ENCODE measurements at places on chromosomes 2 and 18.

GRCh38 chr2:57177176-57177575 lies 869.4 kb upstream of the VRK2 start:
- no peak for ATAC-seq

GRCh38 chr18:62224229-62224628 lies 37.2 kb downstream of the RELCH start:
- ATAC-seq = no peak

DNA sequence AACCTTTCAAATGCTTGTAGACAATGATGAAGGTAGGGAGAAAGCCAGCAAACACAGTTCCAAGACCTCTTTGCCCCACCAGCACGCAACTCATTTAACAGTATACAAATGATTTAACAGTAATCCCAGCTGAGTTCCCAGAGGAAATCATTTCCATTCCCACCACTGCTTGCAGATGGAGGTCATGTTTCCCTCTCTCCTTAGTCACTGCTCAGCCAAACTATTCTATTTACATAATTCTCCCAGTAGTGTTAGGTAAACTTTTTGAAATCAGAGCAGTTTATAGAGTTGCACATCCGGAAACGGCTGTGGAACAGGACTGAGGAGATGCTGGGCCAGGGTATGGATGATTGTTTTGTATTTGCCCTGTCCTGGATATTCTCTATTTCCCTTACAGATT lies 328.5 kb downstream of the FIGN start:
- no peak for ATAC-seq

- no peak for ATAC-seq
Observed at GRCh38 chr2:67872481-67872880, 190.3 kb downstream of the C1D start.

DNA sequence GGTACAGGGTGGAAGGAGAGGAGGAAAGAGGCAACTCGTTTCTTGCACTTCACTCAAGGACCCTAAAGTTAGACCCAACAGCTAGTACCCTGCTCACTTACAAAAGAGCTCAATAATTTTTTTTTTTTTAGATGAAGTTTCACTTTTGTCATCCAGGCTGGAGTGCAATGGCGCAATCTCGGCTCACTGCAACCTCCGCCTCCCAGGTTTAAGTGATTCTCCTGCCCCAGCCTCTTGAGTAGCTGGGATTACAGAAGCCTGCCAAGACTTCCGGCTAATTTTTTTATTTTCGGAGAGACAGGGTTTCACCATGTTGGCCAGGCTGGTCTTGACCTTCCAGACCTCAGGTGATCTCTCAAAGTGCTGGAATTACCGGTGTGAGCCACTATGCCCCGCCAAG lies 4.1 kb downstream of the ASB3 start:
- no peak for ATAC-seq

GRCh38 chr2:40325116-40325515 lies 126.8 kb downstream of the SLC8A1 start:
- no peak for ATAC-seq
